ENCODE measurements at places on chromosomes 6 and 20.

GRCh38 chr6:140040396-140040795 lies 665.9 kb upstream of the CITED2 start:
- no peak for DNase-seq

- no peak for DNase-seq
Observed at GRCh38 chr6:147567141-147567805, 58.8 kb downstream of the SAMD5 start.

DNA sequence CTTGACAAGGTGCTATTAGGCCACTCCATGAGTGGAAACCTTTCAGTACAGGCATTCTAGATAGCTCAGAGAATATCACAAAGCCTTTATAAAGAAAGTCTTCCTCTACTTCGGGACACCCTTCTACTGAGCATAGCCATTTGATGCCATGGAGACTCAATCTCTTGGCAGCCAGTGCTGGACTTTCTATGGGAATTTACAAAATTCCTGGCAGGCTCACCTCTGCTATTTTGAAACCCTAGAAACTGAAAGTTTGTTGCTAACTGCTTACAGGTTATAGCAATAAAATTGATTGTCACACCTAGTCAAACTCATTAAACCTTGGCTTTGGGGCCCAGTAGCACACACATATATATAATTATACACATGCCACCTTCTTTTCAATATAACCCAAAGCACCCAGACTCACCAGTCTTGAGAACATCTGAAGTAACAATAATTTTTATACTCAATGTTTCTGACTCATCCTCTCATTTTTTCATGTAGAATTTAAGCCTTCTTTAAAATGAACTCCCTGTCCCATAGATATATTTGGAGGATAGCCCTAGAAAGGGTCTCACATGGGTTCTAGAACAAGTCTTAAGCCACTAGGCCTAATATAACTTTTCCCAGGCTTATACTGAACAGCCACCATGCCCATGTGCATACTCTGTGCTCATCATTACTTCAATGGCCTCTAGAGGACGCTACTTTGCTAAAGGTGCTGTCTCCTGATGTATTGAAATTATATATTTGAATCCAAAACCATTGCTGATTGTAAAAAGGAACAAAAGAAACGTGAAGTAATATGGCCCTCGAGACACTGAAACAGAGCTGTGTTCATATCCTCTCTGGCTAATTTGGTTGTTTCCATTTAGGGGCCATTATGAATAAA lies 368.1 kb upstream of the MARCKS start:
- DNase-seq = no peak

DNA sequence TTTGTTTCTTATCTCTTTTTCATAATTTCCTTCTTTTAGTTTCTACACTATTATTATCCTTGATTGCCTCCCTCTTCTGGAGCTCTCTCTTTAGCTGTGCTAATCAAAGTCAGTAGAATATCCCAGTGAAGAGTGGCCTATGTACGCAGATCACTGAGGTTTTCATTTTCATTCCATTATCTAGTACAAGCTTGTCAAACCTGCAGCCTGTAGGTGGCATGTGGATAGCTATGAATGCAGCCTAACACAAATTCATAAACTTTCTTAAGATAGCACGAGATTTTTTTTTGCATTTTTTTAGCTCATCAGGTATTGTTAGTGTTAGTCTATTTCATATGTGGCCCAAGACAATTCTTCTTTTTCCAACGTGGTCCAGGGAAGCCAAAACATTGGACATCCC lies 825.7 kb upstream of the MAP3K7 start:
- DNase-seq = no peak

DNA sequence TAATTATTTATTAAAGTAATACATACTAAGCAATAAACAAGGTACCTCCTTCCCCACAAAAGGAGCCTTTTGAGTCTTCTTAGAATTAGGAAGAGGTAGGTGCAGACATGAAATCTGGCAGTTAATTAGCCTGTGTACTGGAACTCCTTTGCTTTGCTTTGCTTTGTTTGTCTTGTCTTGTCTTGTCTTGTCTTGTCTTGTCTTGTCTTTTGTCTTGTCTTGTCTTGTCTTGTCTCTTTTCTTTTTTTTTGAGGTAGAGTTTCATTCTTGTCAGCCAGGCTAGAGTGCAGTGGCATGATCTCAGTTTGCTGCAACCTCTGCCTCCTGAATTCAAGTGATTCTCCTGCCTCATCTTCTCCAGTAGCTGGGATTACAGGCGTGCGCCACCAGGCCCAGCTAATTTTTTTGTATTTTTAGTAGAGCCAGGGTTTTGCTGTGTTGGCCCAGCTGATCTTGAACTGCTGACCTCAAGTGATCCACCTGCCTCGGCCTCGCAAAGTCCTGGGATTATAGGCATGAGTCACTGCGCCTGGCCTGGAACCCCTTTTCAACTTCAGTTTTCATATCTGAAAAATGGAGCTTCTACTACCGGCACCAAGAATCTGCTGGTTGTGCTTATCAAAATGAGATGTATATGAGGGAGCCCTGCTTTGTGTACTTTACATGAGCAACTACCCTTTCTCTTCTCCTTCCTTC lies 301.2 kb downstream of the CDKAL1 start:
- no peak for DNase-seq

DNA sequence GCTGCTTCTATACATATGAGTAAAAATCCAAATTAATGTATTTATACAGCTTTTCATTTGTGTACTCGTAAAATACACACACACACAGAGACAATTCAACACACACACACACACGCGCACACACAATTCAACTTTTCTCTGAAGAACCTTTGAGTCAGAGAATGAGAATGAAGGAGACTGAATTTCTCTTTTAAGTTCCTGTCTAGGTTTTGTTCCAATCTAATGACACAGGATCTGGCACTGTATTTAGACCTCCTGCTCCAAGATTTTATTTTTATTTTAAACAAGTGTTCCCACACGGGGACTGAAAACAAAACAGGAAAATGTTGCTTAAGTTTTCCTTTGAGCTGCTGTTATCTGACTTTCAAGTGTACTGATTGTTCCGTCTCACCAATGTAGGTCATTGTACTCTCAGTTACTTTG lies 250.8 kb downstream of the LAMA2 start:
- DNase-seq = no peak

DNA sequence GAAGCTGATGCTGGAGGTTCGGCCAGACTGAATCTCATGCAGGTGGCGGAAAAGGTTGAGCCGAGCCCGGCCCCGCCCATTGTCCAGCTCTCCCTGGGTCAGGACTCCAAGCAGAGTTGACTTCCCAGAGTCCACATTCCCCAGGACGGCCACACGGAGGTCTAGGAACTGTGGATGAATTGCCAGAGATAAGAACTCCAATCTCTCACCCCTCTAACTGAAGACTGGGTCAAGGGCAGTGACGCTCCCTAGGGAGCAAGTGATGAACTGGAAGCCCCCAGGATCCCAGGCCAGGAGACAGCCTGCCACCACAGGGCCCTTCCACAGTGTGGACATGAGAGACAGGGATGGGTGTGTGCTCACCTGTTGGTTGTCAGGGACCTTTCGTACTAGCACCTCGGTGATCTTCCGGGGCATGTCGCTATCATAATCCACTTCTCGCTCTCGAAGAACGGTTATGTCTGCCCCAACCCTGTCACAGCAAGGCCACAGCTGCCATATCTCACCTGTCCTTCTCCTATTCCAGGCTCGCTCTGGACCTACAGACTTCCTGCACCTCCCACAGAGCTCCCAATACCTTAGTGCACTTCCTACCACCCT lies 3.6 kb downstream of the GTPBP2 start:
- DNase-seq = no peak

DNA sequence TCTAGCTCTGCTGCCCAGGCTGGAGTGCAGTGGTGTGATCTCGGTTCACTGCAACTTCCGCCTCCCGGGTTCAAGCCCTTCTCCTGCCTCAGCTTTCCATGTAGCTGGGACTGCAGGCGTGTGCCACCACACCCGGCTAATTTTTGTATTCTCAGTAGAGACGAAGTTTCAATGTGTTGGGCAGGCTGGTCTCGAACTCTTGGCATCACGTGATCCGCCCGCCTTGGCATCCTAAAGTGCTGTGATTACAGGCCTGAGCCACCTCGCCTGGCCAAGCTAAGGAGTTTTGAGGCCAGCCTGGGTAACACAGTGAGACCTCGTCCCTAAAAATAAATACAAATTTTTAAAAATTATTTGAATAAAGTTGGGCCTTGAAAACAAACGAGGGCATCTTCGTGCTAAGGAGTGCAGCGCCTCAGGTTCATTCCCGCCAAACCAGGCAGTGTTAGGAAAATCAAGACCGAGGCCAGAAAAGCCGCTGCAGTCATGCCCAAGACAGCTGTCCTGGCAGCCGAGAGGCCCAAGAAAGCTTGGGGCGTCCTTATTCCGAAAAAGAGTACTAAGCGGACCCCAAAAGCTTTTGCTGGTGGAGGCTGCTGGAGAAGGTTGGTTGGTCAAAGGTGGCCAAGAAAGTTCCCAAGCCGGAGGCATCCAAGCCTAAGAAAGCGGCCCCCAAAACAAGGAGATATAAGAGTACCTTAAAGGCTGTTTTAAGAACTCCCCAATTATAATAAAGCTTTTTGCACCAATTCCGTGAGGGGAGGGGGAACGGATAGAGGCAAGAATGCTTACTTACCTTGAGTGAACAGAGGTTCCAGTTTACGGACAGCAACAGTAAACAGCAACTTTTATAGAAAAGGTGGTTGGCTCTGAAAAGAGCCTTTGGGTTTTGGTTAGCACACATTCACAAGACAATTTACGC lies 109.0 kb downstream of the HFE start:
- no peak for DNase-seq

DNA sequence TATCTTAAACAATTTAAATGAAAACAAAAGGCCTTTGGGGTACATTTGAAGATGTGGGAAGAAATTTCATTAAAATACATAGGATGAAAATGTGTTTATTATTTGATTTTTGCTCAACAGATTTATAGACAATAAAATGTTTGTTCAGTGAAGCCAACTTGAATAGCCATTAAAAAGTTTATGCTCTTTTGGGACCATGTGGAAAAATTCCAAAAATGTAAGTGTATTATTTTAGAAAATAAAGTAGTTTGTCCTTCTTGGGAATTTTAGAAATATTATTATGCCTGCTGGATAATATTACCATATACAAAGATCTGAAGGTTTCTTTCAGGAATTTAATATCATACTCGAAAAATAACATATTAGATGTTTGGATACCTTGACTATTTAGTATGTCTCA lies 131.3 kb downstream of the EPM2A start:
- no peak for DNase-seq

DNA sequence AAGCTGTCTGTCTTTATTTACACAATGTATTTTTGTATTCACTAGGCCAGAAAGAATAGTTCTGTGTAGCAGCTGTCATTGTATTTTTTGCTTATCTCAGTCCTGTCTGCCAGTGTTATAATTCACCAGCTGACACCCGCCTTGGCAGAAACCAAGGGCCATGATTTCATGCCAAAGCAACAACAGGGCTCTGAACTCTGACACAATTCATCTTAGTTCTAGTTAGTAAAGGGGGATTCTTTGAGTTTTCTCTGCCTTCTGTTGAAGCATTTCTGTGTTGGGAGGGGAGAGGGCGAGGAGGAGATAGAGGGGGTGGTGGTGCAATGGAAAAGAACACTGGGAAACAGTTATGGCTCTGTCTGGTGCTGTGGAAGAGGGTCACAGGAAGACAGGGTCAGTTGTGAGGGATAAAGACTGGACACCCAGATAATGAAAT lies 684.6 kb upstream of the MARCKS start:
- DNase-seq = no peak

All from fibroblast of skin of left biceps (primary cell).